ENCODE measurements at places on chromosomes 3 and 15.

- DNase-seq = no peak
Observed at GRCh38 chr3:151460228-151460627, 633 bp downstream of the IGSF10 start.

- no peak for DNase-seq
Observed at GRCh38 chr3:194305356-194306108, 45.6 kb downstream of the CPN2 start.

DNA sequence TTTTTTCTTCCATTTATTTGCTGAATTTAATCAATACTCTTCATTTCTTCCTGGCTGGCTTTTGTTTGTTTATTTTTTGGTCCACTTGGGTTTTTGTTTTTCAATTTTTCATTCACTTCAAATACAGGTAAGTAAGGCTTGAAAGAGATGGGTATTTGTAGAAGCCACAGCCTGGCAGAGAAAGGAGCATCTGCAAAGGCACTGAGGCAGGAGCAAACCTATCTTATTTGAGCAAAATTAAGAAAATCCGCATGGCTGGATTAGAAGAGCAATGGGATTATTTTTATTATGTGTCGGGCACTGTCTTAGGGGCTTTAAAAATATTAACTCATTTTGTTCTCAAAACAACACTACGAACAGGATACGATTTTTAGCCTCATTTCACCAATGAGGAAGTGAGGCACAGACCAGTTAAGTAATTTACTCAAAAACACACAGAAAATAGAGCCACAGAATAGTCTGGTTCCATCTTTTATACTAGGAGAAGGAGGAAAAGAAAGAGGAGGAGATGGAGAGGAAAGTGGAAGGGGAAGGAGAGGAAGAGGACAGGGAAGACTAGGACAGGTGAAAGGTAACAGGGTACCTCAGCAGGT, 35.1 kb upstream of the CCDC80 start:
- no peak for DNase-seq

DNA sequence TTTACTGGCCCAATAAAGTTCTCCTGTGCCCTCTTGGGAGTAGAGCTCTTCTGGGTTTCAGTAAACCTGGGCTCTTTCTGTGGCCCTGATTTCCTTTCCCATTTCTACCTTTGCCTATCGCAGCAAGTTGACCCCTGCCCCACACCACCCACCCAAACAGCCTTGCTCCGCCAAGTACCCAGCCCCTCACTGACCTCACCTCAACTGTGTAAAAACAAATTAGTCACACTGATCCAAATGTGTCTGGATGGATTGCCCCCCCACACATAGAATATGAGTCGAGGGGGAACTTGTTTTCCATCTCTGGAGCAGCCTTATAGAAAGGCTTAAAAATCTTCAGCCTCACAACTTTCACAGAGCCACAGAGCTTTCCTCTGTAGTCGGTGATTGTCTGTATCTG, 28.6 kb upstream of the VEPH1 start:
- DNase-seq = no peak

- DNase-seq = no peak
Observed at GRCh38 chr15:89495638-89496145, 691 bp downstream of the RHCG start.

DNA sequence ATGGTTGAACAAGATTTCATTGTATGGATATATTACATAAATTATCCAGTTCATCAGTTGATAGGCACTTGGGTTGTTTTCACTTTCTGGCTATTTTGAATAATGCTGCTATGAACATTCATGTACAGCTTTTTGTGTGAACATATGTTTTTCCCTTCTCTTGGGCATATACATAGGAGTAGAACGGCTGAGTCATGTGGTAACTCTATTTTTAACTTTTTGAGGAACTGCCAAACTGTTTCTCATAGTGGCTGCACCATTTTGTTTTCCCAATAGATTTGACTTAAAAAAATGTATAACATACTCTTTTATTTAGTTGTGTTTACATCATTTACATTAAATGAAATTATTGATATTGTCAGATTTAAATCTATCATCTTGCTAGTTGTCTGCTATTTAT, 28.8 kb upstream of the RFX7 start:
- no peak for DNase-seq

DNA sequence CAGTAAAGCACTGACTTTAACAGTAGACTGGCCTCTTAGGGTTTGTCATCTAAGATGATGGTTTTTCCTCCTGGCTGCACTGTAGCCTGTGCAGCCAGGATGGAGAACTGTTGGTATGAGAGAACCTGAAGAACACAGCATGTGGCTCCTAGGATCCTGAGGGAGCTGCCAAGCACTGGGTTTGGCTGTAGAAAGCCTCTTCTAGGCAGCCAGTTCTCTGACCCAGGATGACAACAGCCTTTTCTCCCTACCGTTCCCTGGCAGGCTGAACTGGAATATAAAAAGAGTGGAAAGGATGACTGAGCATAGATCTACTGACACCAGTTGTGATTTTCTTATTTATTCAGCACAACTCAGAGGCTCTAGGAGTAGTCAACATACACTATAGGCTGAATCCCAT, 34.3 kb upstream of the MANF start:
- no peak for DNase-seq

All from GM12864 (cell line).